ENCODE measurements at places on chromosomes 13 and 19.

DNA sequence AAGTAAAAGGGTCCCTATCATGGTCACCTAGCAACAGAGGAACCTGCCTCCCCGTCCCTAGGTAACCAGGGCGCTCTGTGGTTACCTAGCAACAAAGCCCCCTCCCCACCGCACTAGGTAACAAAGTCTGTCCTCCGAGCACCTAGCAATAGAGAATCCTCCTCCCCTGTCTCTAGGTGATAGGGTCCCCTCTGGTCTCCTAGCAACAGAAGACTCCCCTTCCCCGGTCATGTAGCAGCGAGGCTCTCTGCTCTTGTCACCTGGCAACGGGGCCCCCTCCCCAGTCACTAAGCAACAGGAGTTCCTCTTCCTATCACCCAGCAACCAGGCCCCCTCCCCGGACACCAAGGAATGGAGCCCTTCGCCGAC is 307 bp downstream of the JOSD2 start:
- no peak for DNase-seq

- no peak for DNase-seq
Observed at GRCh38 chr13:36456577-36456976, 24.3 kb downstream of the CCNA1 start.

DNA sequence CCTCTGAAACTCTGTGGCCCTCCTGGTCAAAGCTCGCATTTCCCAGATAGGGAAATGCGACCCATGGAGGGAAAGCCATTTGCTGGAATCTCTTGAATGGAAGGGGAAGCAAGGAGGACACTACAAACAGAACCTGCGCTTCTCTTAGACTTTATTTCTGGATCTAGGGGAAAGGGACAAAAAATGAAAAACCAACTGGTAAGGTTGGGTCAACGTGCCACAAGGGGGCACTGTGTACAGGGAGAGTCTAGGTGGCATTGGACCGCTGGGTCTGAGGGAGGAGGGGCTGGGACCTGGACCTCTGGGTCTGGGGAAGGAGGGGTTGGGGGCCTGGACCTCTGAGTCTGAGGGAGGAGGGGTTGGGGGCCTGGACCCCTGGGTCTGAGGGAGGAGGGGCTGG is 5.0 kb downstream of the KLK4 start:
- DNase-seq: no peak

DNA sequence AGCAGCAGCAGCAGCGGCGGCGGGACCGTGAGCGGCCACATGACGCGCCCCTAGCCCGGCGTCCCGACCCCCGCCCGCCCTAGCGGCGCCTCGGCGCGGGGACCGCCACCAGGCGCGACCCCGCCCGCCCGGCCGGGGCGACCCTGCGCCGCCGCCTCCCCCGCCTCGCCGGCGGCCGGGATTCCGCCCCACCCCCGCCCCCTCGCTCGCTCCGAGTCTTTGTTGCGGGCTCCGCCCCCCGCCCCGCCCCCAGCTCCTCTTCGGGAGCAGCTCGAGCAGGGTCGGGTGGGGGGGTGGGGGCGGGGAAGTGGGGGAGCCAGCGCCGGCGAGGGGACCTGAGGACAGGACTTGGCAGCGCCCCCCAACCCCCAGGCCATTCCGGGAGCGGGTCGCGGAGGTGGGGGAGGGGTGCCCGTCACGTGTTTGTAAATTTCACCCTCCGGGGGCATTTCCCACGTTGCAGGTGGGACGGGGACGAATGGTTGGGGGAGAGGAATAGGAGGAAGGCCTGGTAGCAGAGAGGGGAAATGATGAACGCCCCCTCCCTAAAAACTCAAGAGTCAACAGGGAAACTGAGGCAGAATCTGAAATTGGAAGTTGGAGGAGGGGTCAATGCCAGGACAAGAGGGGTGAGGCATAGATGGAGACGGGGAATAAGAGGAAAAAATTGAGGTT is at the start of gene OLFM2:
OLFM2 (minus strand) TSS at position 190 of the 675 bp plus-strand sequence; CDS start at position 41, 149 bp downstream.
- DNase-seq: no peak

DNA sequence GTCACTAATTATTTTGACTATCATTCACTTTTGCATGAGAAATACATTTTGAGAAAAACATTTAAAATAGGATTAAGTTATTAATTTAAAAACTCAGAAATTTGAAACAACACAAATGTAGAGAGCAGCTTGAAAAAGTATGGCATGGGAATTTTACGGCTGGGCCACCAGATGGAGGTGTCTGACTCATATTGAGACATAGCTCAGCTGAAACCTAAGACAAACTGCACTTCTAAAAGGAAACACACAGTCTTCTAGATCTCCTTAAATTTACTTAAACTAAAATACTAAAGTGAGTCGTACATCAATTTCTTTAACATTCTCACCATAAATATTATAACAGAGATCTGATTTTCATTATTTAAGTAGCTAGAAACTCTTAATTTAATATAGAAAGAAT is 41.9 kb upstream of the POSTN start:
- peak; percentile 90 for DNase-seq

DNA sequence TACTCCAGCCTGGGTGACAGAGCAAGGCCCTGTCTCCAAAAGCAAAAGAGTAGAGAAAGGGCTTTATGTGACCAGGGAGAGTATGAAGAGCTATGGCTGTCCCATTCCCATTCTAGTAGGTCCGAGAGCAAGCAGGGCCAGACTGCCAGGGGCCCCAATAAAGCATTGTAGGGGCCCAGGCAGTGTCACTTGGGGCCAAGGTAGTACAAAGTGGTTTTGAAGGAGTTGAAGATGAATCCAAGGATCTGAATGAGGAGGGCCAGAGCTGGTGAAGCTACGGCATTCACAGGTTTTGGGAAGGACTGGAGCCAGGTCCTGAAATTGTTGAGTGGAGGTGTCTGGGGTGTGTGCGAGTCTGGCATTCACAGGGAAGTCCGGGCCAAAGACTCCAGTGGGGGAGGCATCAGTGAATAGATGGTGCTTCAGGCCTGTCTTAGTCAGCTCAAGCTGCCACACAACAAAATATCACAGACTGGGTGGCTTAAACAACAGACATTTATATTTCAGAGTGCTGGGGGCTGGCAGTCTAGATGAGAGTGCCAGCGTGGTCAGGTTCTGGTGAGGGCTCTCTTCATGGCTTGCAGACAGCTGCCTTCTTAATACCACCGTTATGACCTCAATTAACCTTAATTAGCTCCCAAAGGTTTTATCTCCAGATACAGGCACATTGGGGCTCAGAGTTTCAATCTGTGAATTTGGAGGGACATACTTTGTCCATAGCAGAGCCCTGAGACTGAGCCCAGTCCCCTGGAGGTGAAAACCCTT is 9.9 kb downstream of the NACC1 start:
- DNase-seq: no peak

DNA sequence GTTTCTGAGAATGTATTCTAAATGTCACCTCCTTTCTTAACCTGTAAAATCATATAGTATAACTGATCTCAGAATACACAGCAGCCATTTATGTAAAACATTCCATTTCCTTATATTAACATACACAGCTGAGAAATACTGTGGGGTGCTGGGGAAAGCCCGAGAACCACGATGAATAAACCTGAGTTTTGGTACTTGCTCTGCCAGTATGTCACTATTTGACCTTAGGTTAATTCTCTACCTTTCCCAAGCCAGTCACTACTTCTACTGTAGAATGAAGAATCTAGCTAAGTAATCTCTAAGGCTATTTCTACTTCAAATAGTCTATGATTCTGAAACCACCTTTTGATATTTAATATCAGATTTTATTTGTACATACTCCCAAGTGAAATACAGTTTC is 173.7 kb downstream of the TBC1D4 start:
- DNase-seq: no peak

- DNase-seq: no peak
Observed at GRCh38 chr13:56317841-56318240, 822.9 kb upstream of the PRR20A start.

DNA sequence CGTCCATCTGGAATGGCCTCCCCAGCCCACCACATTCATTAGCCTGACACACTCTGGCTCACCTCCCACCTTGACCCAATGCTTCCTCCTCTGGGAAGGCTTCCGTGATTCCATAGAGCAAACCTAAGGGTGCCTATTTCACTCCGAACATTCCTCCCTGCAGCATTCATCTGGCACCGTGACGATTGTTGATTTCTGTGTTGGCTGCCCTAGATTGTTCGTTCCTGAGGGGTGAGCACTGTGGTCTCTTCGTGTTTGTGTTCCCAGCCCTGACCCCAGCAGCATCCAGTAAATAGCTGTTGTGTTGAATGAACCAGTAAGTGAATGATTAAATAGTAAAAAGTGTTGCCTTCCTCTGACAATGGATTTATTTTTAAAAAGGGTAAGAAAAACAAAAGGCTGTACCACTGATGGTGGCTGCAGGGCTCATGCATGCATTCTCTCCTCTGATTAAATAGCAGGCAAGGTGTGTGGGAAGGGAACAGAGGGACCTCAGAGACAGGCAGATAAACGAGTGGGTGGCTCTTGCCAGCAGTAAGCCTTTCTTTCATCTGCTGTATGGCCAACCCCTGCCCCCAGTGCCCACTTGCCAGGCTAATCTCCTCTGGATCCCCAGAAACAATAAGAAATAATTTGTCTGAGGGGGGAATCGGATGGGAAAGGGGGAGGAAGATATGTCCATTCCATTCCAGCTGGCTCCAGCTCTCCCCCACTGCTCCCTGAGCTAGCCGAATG is 48.4 kb upstream of the CACNA1A start:
- no peak for DNase-seq

DNA sequence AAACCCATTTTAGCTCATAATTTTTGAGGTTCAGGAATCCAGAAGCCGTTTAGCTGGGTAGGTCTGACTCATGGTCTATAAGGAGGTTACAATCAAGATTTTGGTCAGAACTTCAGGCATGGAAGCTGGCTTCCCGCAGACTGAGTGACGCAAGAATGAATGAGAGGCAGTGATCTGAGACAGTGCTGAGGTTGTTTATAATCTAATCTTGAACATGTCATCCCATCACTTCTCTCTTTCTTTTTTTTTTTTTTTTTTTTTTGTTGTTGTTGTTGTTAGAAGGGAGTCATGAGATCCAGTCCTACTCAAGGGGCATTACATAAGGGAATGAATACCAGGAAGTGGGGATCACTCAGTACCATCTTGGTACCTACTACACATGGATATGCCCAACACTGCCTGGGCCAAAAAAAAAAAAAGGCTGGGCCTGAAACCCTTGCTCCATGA is 217.4 kb downstream of the DLEU7 start:
- peak; percentile 87 for DNase-seq

DNA sequence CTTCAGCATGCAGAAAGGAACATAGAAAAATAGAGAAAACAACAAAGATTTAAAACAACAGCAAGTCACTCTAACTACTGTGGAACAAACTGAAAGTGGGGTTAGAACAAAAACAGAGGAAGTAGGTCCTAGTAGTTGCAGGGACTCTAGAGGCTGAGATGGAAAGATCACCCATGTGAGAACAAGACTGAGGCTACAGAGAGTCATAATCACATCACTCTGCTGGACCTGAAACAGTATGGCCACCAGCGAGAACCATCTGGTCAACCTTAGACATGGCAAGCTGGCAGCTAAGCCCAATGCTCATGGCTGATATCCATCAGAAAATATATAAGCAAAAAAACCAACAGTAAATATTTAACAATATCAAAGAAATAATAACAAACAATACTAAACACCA is 35.8 kb upstream of the ZNF724 start:
- no peak for DNase-seq

DNA sequence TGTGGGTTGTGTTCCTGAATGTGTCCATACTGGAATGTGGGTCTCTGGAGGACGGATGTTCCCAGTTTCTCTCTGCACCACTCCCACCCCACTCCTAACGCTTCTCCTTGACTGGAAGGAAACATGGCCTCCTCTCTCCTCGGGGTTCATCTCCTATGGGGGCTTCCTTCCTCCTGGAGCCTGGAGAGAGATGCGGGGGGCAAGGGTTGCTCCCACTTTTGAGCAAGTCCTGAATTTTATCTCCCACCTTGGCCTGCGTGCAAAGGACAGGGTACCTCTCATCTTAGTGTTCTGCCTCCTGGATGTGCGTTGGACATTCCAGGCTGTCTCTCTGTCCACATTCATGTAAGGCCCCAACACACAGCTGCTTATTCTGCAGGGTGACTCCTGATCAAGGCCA is 52.5 kb upstream of the UQCRFS1 start:
- no peak for DNase-seq

GRCh38 chr19:38839816-38840582 is 8.4 kb upstream of the ECH1 start:
- no peak for DNase-seq

- peak; percentile 21 for DNase-seq
Observed at GRCh38 chr19:55257461-55258420, 1.1 kb downstream of the PPP6R1 start.

- no peak for DNase-seq
Observed at GRCh38 chr13:50463719-50464118, 379.8 kb downstream of the DLEU7 start.

DNA sequence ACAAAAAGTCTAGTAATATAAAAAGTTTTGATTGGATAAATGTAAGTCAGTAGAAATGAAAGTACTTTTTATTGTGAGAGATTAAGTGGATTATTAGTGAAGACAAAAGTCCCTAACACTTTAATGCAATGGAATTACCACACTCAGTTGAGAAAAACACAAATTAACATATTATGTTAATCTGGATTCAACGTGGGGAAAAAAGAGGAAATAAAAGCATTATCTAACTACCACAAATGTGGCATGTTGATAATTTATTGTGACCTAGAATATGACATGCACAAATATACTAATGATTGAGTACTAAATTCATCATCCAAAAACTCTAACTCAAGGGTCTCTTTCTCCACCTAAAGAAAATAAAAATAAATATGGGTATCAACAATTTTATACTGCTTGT is 41.5 kb downstream of the FOXO1 start:
- DNase-seq: no peak

- no peak for DNase-seq
Observed at GRCh38 chr19:13072188-13072908, 30.3 kb downstream of the LYL1 start.

- DNase-seq: no peak
Observed at GRCh38 chr19:42419309-42419708, 7.9 kb downstream of the LIPE start.

DNA sequence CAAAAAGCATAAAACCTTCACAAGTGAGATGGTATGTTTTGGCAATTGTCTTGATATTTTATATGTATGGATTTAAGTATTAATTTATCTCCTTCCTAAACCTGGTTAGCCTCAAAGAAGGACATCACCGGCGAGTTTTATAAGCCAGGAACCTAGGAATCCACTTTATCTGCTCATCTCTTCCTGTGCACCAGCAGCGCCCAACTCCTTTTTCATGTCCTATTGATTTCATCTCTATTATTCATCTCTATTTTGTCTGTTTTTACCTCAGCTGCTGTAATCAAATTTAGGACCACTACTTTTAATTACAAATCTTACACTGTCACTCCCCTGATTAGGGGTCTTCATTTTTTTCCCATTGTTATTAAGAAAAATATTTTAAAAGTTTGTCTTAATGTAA is 286.4 kb downstream of the DACH1 start:
- DNase-seq: no peak

GRCh38 chr13:44429311-44429710 is 55.7 kb downstream of the SERP2 start:
- DNase-seq: no peak
